ENCODE measurements at places on chromosomes 3 and 15. TPM values are rescaled to one million over a fixed set of nuclear protein-coding genes. Genes with fewer than 3 reads are reported as not detected.

The IGSF10 gene
- total RNA-seq, result not detected

The MCF2L2 gene
- total RNA-seq, result 3.0 TPM

The ZMYND10 gene
- 1.6 TPM for total RNA-seq

The SLC22A13 gene
- total RNA-seq, result 0.36 TPM

The CKMT1A gene
- total RNA-seq, result not detected

The COPG1 gene
- 139 TPM for total RNA-seq

The PCBP4 gene
- 10.4 TPM for total RNA-seq

The C3orf80 gene
- not detected for total RNA-seq

The P2RY1 gene
- 0.48 TPM for total RNA-seq

The CLEC3B gene
- not detected for total RNA-seq

The PLA2G4E gene
- not detected for total RNA-seq

The PRSS50 gene
- total RNA-seq, result not detected

The ATP13A5 gene
- not detected for total RNA-seq

The PEX5L gene
- total RNA-seq, result not detected

The FBXW12 gene
- not detected for total RNA-seq

The GAP43 gene
- not detected for total RNA-seq

The SLC12A1 gene
- total RNA-seq, result not detected

The KNG1 gene
- not detected for total RNA-seq

The SPRED1 gene
- total RNA-seq, result 2.5 TPM

The CHRNB4 gene
- total RNA-seq, result not detected

The GRK7 gene
- total RNA-seq, result 0.04 TPM

The SLITRK3 gene
- total RNA-seq, result not detected

The HTD2 gene
- 11.5 TPM for total RNA-seq

The GPR160 gene
- 4.2 TPM for total RNA-seq

The GUCA1C gene
- not detected for total RNA-seq

The EPB42 gene
- total RNA-seq, result not detected

The NRG4 gene
- total RNA-seq, result not detected

The CYP8B1 gene
- not detected for total RNA-seq

The POU1F1 gene
- total RNA-seq, result not detected

The IVD gene
- total RNA-seq, result 72.3 TPM

The PARP15 gene
- 11.3 TPM for total RNA-seq

The PCOLCE2 gene
- total RNA-seq, result 0.52 TPM

The DUOX2 gene
- total RNA-seq, result not detected

The QRICH1 gene
- total RNA-seq, result 117 TPM

The TRH gene
- total RNA-seq, result not detected

The ADCY5 gene
- total RNA-seq, result not detected

The THAP10 gene
- total RNA-seq, result 0.36 TPM

The ITGA11 gene
- not detected for total RNA-seq

The UBA7 gene
- 42.2 TPM for total RNA-seq

The C3orf20 gene
- total RNA-seq, result 0.08 TPM

The PPP1R14D gene
- total RNA-seq, result not detected

The EIF5A2 gene
- total RNA-seq, result 12.2 TPM

Data from activated CD8-positive, alpha-beta memory T cell treated with anti-CD3 and anti-CD28 coated beads for 36 hours (primary cell).